Stimulated activated CD8-positive, alpha-beta memory T cell treated with anti-CD3 and anti-CD28 coated beads, Interleukin-2, amount 100 ng/mL, for 48 hours (primary cell): ENCODE measurements at places on chromosomes 2 and 18.

- no peak for DNase-seq
These were observed 71.9 kb downstream of the TNP1 start for GRCh38 chr2:216787851-216788540.

DNA sequence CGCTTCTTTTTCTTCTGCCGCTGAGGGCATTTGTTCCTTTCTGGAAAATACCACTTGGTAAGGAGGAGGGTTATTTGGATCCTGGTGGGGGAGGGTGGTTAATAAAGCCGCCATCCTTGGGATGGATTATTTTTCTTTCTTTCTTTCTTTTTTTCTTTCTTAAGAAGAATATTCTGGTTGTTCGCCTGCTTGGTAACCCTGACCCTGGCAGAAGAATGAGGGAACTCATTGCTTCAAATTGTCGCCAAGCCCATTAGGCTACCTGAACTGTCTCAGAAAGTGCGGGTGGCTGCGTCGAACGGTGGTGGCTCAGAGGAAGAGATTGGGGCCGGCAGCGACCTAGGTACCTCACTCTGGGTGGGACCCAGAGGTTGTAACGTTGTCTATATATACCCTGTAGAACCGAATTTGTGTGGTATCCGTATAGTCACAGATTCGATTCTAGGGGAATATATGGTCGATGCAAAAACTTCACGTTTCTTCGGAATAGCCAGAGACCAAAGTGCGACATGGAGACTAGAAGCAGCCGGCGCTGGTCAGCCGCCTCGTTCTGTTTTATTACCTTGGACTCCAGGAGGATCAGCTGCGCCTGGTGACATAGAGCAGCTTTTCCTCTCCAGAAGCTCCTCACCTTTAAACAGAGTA is 1.3 kb upstream of the HOXD4 start:
- DNase-seq = no peak

DNA sequence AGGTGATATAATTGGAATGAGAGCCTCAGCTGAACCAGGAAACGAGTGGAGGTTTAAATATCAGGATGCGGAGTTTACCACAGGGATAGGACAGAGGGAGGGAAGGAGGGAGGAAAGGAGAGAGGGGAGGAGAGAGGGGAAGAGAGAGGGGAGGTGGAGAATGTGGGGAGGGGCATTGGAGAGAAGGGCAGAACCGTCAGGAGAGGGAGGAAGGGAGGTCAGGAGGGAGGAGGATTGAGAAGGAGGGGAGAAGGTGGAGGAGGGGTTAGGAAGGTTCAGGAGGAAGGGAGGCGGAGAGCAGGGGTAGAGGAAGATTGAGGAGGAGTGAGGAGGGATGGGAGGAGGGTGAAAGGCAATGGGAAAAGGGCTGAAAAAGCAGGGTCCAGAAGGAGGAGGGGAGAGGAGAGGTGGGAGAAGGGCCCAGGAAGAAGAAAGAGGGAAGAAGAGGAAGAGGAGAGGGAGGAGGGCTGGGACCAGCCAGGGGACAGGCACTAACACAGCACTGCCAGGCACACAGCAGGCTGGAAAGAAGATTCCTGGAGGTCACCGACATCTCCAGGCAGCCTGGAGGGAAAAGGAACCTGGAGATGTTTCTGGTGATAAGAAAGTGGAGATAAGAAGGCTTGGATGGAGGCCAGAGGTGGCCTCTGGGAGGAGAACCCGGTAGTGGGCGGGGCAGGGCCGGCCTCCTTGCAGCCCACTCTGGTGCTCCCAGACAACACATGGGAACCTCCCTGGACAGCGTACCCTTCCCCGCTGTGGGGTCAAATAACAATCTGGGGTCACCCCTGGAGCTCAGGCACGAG is 176.7 kb upstream of the SMAD2 start:
- no peak for DNase-seq

- no peak for DNase-seq
These were observed 14.4 kb downstream of the SMYD1 start for GRCh38 chr2:88081924-88082608.

DNA sequence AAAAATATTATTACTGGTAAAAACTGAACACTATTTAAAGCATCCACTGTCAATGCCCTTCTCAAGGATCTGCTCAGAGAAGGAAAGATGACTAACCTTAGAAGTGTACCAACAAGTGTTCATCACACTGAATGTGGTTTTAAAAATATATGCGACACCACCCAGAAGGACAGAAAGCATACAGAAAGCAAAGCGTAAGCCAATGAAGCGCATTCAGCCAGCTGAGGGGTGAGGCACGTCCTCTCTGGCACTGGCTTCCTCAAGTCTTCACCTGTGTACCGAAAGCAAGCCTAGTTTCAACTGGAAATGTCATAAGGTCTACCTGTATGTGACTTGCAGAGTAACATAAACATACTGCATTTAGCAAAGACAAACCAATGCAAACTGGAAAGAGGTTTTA is 88.8 kb downstream of the PSMG2 start:
- DNase-seq = no peak

- no peak for DNase-seq
These were observed 9.1 kb upstream of the IL1RN start for GRCh38 chr2:113118263-113118657.

GRCh38 chr2:29420464-29420863 is 305.2 kb downstream of the CLIP4 start:
- DNase-seq = no peak

DNA sequence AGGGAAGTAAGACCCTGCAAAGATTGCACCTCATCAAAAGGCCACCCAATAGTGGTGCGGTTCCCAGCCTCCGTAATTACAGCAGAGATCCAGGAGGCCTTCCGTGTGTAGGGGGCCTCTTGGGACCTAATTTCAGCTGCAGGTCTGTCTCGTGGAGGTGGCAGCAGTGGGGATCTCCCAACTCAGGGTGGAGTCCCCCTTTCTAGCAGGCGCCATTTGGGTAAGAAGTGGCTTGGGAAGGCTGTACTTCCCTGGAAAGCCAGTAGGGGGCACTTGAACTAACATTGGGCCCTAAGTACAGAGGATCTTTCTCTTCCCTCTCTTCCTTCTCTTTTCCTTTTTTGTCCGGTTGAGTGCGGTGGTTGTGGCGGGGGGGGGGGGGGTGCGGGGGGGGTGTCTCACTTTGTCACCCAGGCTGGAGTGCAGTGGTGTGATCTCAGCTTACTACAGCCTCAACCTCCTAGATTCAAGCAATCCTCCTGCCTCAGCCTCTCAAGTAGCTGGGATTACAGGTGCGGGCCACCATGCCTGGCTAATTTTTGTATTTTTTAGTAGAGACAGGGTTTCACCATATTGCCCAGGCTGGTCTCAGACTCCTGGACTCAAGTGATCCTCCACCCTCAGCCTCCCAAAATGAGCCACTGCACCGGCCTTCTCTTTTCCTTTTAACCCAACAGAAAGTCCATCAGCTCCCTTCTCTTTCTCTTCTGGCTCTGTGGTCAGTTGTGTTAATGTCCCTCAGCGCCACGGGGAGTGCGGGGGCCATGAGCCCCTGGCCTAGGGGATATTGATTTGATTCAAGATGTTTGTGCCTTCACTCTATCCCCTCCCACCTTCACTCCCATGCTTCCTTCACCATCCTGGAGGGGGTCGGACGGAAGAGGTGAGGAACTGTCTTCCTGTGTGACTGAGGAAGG is 32.0 kb downstream of the CENPO start:
- peak; percentile 24 for DNase-seq

DNA sequence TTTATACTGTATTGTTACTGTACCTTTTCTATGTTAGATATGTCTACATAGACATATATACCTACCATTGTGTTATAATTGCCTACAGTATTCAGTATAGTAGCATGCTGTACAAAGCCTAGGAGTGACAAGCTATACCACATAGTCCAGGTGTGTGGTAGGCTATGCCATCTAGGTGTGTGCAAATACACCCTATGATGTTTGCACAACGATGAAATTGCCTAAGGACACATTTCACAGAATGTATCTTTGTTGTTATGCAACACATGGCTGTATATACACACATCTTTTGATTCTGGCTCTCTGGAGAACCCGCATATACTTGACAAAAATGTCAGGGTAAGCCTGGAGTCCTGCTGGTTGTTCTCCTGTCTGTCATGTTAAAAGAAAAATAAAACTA is 85.1 kb downstream of the BCL2L11 start:
- DNase-seq = no peak

DNA sequence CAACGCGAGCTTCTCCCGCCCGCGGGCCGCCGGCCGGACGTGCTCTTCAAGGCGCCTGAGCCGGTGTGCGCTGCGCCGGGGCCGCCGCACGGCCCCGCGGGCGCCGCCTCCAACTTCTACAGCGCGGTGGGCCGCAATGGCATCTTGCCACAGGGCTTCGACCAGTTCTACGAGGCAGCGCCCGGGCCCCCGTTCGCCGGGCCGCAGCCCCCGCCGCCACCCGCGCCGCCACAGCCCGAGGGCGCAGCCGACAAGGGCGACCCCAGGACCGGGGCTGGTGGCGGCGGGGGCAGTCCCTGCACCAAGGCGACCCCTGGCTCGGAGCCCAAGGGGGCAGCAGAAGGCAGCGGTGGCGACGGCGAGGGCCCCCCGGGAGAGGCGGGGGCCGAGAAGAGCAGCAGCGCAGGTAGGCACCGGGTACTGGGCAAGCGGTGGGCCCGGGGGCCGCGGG is 676 bp downstream of the HOXD11 start:
- no peak for DNase-seq

DNA sequence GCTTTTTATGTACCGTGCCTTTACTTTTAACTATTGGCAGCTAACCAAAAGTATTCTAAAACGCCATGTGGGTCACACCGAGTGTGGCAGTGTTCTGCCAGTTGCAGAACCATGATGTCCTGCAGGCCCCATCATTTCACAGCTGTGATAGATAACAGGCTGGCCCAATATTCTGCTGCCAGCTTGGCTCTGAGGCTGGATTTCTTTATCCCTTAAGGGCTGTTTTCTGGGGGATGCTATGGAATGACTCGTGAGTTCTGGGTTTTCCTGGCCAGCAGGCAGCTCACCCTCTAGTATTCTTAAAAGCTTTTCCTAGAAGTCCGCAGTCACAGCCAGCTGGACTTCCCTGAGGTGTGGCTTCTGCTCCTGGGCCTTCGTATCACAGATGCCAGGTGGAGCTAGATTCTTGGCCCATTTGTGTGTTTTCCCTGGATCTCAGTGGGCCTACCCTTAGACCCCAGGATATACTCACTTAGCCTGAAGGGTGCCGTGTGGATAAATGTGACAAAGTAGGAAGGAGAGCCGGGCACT is 41.0 kb downstream of the FHOD3 start:
- no peak for DNase-seq

- no peak for DNase-seq
These were observed 66.3 kb upstream of the DARS1 start for GRCh38 chr2:136051725-136052048.

DNA sequence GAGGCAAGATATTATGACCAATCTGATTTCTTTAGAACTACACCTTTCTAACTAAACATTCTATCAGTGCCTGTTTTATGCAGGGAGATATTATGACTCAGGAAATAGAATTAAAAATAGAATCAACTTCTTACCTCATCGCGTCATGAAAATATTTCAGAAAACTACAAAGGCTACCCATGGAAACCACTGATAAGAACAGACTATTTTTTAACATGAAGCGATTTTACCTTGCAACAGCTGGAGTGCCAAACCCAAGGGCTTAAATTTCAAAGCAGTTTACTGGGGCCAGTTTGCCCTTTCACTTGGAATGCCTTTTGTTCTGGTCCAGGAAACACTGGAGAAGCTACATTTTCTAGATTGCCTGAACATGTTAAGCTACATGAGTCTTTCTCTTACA is 304.8 kb upstream of the CCDC68 start:
- no peak for DNase-seq

DNA sequence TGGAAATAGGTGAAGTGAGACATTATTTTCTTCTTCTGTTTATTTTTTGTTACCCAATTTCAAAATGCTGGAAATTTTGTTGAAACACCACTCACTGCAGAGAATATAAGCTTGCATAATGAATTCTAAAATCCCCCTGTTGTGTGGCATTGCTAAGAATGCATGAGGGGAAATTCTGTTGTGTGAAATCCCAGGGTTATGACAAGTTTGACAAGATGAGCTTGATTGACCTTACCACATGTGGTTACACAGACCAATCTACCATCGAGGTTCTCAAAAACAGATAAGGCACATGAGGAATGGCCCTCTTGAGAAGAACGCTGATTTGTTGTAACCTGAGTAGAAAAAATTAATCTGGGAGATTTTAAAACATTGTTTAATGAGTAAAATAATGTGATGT is 261.6 kb upstream of the MMADHC start:
- no peak for DNase-seq

DNA sequence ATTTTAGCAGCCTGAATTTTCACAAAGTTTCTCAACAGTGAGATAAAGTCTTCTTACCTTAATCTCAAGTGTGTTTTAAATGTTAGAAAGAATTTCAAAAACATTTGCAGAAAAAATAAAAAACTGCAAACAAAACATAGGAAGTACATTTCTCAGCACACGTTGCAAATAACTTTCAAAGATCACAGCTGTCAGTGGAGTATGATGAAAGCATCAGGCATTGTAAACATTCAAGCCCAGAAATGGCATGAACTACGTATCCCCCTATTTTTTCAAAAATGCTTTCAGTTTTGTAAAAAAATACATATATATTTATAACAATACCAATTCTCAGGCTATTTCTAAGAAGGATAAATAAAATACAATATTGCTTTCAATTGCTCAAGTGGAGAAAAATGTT is 320.6 kb upstream of the TFPI start:
- no peak for DNase-seq

GRCh38 chr18:11909591-11910026 is 1.5 kb upstream of the MPPE1 start:
- no peak for DNase-seq

- DNase-seq = no peak
These were observed 135.1 kb downstream of the NFATC1 start for GRCh38 chr18:79530821-79531220.

- DNase-seq = no peak
These were observed 62.0 kb downstream of the ASXL2 start for GRCh38 chr2:25816249-25816648.

GRCh38 chr2:47782381-47782670 is 619 bp upstream of the MSH6 start:
- no peak for DNase-seq

DNA sequence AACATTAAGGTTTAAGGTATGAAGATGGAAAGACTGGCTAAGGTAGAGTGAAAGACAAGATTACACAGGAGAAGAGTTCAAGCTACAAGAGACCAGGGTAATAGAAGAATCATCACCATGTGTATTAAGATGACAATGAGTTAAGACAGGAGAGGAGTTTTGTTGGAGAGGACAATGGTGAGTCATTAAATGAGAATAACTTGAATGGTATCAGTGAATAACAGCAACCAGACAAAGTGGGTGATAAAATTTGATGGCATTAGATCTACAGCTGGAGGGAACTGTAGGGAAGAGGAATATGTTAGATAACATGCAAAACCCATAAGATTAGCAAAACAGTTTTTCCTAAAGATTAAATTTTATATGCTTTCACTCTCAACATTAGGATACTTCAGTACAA is 18.8 kb upstream of the ENOSF1 start:
- DNase-seq = no peak

- no peak for DNase-seq
These were observed 6.1 kb upstream of the GMPPA start for GRCh38 chr2:219492575-219492974.
